Putamen (tissue), 1 donor: ENCODE measurements at places on chromosomes 2 and 18.

DNA sequence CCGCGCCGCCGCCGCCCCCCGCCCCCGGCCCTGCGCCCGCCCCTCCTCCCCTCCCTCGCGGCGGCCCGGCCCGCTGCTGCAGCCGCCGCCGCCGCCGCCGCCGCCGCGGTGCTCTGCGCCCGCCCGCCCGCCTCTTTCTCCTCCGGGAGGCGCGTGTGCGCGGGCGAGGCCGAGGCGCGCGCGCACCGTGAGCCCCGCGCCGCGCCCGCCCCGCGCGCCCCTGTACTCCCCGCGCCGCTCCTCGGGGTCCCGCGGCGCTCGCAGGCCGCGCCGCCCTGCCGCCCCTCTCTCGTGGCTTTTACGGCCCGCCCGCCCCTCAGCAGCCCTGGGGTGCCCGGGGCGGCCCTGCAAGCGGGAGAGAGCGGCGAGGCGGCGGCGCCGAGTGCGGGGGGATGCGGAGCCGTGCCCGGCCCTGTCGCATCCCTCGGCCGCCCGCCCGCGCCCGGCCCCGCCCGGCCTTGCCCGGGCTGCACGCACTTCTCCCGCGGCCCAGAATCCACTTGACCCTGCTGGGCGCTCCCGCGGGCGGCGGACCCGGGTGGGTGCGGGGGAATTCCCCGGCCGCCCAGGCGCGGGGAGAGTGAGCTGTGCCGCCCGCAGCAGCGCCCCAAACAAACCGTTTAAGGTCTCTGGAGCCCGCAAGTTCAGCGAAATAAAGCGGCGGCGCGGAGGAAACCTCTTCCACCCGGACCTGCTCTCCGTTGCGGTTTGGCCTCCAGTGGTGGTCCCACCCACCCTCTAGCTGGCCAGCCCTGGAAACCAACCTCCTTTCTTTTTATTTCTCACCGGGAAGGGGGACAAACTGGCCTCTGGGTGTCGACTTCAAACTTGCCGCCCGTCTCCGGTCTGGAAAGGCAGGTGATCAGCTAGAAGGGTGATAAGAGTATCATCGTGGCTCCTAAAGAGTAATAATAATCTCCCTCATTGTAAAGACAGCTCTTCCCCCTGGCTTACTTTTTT lies 37.4 kb downstream of the AFF3 start:
- DNase-seq: peak; percentile 42

- no peak for DNase-seq
Measured at GRCh38 chr2:71121479-71121878, 8.6 kb downstream of the MCEE start.

DNA sequence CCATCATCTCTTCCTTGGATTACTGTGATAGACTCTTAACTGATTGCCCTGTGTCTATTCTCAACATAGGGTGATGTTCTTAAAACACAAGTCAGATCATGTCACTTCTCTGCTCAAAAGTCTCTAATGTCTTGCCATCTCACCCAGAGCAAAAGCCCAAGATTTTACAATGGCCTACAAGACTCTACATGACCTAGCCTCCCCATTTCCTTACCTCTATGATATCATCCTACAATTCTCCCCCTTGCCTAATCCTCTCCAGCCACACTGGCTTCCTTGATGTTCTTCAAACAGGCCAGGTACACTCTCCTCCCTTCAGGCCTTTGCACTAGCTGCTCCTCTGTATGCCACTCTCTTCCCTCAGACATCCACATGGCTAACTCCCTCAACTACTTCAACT lies 55.1 kb downstream of the ROCK1 start:
- DNase-seq: no peak

GRCh38 chr2:163836167-163836566 lies 100.4 kb upstream of the FIGN start:
- DNase-seq: no peak

DNA sequence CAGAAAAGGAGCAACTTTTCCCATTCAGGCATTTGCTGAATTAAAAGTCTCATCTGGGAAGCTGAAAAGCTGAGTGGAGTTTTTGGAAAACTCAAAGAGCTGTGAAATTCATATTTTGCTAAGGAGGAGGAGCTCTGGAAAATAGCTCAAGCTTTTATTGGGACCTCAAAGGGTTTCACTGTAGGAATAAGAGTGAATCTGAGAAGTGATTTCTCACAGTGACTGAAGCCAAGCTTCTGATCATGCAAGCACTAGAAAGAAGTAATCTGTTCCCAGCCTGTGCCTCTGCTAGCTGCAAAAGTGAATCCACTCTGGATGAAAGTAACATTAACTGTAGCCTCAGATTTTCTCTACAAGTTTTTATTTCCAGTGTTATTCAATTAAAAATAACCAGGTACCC lies 283.3 kb downstream of the PTPRM start:
- no peak for DNase-seq
